T-helper 9 cell (primary cell): ENCODE measurements at places on chromosomes 1 and 21.

- no peak for DNase-seq
These were observed 128.1 kb upstream of the VAMP3 start for GRCh38 chr1:7642781-7643529.

DNA sequence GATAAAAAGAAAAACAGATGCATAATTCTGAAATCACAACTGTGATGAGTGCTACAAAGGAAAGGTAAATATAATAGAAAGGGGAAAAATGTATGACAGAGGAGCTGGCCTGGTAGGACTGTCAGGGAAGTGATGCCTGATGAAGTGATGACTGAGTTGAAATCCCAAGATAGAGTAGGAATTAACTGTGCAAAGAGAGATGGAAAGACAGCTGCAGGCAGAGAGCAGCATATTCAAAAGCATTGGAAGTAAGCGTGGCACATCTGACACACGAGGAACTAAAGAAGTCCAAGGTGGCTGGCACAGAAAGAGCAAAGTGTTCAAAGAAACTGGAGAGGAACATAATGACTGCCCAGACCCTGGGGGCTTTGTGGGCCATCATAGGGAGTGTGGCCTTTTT, 121.6 kb upstream of the C1orf105 start:
- DNase-seq, result no peak

GRCh38 chr1:159854693-159855192, 7.7 kb downstream of the VSIG8 start:
- peak; percentile 44 for DNase-seq

- no peak for DNase-seq
These were observed 113.6 kb upstream of the TIAM1 start for GRCh38 chr21:31457675-31458074.

GRCh38 chr1:183129921-183130690, 56.0 kb upstream of the LAMC2 start:
- DNase-seq, result no peak

- no peak for DNase-seq
These were observed 60.4 kb downstream of the CAPZB start for GRCh38 chr1:19424651-19425570.

- DNase-seq, result no peak
These were observed 18.6 kb downstream of the TAF5L start for GRCh38 chr1:229607370-229607769.

DNA sequence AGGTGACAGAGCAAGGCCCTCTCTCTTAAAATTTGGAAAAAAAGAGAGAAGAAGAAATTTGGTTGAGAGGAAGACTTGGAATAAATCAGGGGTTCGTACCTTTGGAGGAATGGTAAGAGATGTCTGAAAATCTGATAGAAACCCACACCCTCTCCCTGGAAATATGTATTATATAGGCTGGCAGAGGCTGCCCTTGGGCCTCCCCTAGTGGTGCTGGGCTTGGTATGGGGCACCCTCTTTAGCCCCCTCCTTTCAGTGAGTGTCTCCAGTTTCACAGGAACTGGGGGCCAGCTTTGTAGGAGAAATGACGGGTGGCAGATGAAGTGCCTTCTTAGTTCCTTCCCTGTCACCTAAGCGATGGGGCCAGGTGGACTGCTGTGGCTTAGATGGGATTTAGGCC, 82.9 kb upstream of the SLC2A1 start:
- no peak for DNase-seq

- DNase-seq, result no peak
These were observed 132.8 kb downstream of the PTPRC start for GRCh38 chr1:198771563-198772153.

DNA sequence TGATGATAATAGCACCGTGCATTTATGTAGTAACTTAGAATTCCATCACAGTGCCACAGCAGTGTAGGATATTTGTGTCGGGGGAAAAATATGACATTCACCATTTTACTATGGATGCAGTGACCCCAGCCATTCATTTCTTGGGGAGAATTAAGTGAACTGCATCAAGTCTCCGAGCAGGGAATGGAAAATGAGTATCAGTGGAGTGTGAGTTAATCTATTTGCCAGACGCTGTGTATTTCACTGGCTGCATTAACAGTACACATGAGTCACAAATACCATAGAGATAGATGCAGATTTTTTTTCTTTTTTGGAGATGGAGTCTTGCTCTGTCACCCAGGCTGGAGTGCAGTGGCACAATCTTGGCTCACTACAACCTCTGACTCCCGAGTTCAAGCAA, 33.8 kb upstream of the SLC45A1 start:
- DNase-seq, result no peak

- no peak for DNase-seq
These were observed 8.8 kb upstream of the FABP3 start for GRCh38 chr1:31381394-31382294.

DNA sequence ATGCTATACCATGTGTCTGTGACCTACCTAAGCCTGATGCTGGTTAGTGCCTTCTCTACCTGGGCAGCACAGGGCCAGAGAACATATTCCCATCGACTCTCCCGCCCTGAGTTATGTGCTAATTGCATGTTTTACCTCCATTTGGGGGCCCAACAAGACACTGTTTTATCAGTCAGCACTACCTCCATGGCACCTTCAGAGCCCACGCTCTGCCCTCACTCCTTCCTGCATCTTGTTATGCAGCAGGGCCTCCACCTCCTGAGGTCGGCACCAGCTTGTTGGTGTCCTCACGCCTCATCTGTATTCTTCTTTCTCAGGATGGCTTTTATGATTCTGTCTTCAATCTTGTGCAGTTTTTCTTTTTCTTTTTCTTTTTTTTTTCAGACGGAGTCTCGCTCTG, 11.9 kb downstream of the WNT9A start:
- DNase-seq, result no peak

DNA sequence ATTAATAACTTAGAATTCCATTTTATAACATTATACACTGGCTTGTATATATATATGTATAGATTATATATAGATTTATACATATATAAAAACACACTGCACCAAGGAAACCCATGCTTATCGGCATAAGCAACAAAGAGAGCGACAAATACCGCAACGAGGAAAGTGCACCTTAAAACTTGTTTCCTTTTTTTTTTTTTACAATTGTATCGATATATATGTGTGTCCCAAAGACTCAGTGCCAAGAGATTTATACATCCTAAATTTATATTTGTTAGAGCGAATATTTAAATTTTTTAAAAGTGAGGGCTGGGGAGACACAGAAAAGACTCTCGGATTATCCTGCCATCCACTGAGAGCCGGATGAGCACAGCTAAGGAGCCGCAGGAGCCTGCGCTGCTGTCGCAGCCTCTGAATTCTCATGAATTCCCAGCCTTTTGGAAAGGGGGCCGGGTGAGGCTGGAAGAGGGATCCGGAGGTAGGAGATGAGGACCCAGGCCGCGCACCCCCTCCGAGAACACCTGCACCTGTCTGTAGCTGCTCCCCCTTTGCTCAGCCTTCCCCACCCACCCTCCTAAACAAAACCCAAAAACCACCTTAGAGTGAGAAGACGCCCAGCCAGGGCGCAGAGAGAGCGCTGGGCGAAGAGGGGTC, 5.2 kb downstream of the DMRTA2 start:
- DNase-seq, result no peak

DNA sequence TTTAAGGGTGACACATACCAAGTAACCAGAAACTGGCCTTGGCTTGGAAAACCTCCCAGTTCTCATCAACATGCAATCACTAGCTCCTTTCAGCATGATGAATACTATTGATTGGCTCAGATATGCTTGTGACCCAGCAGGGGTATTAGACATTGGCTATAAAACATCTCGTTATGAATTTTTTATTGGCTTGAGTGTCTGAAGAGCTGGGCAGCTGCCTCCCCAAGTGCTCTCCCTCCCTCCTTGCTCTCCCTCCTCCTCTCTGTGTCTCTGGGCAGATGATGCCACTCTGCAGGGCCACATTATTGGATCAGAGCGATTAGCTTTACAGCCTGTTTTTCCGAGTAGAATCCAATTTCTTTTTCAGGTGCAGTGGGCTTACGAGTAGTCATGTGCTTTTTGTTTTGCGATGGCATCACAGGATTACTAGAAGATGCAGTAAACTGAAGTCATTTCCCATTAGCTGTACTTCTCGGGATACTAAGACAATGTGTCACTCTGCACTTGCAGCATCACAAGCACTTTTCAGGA, 79.3 kb upstream of the ATF3 start:
- DNase-seq, result no peak

DNA sequence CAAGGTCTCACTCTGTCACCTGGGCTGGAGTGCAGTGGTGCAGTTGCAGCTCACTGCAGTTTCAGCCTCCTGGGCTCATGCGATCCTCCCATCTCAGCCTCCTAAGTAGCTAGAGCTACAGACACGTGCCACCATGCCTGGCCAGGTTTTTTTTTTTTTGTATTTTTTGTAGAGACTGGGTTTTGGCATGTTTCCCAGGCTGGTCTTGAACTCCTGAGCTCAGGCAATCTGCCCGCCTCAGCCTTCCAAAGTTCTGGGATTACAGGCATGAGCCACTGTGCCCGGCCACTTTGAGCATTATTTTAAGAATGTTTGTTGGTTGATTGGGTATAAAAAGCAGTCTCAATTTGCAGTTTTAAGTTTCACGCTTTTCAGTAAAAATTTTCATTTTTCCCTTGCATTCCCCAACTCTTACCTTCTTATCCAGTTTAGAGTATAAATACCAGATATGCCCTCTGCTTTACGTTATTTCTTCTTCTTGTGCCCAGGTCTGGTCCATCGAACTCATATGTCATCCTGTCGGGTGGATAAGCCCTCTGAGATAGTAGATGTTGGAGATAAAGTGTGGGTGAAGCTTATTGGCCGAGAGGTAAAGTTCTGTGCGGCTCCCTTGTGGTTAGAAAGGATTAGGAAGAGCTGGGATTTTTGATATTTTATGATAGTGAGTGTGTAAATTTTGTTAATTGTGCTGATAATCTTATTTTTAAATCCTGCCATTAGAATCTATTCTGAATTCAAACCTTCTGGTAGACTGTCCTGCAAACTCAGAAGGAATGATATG, 36.0 kb downstream of the FABP3 start:
- DNase-seq, result no peak

- DNase-seq, result no peak
These were observed 58.8 kb upstream of the PRDX6 start for GRCh38 chr1:173418107-173418985.

DNA sequence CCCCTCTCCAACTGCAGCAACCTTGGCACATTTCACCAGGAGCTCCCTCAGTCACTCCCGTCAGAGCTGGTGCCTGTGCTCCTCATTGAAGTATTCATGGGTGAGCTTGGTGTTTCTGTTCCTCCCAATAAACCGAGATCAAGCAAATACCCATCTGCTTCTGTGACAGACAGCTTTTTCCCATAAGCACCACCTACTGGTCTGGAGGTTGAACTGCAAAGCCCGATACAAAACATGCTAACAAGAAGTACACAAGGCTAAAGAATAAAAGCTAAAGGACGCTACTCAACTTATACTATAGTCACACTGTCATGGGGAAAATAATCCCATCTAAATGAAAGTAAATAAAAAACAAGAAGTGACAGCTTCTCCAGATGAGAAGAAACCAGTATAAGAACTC, 111.9 kb upstream of the C21orf91 start:
- no peak for DNase-seq

- DNase-seq, result no peak
These were observed 8.0 kb downstream of the SMAP2 start for GRCh38 chr1:40381268-40382107.

- DNase-seq, result no peak
These were observed 53.6 kb downstream of the FBXO42 start for GRCh38 chr1:16298653-16299052.

DNA sequence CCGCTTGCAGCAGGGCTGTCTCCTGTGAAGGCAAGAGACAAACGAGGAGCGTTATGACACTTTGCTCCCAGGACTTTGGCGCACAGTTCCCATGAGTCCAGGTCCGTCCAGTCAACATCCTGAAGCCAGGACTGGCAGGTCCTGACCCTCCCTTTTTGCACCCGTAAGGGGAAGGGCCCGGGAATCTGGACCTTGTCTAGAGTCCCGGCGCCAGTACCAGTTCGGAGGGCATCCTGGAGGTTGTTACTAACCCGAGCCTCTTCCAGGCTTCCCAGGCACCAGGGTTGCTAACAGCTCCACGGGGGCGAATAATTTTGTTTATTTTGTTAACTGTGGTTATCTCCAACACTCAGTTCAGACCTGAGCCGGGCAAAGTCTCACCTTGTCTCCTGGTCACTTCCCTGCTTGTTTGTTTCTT, 682 bp upstream of the RWDD3 start:
- peak; percentile 2 for DNase-seq

GRCh38 chr1:154609398-154610380, 1.7 kb upstream of the ADAR start:
- DNase-seq, result peak; percentile 23

DNA sequence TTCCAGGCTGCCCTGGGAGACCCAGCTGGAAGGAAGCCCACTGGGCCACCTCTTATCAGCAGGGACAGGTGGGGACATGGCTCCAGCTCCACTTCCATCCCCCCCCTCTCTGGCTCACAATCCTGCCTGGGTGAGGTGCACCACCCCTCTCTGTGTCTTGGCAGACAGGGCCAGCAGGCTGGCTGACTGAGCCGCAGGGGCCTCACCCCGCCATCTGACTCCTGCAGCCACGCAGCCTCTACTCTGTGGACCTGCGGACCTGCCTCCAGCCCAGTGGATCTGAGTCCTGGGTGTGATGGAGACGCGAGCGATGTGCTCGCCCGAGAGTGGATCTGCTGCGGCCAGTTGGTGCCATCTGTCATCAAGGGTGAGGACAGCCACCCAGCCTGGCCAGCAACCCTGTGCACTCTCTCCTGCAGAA, 30.1 kb downstream of the RCC2 start:
- no peak for DNase-seq

GRCh38 chr21:26153758-26154157, 16.8 kb downstream of the APP start:
- DNase-seq, result no peak

DNA sequence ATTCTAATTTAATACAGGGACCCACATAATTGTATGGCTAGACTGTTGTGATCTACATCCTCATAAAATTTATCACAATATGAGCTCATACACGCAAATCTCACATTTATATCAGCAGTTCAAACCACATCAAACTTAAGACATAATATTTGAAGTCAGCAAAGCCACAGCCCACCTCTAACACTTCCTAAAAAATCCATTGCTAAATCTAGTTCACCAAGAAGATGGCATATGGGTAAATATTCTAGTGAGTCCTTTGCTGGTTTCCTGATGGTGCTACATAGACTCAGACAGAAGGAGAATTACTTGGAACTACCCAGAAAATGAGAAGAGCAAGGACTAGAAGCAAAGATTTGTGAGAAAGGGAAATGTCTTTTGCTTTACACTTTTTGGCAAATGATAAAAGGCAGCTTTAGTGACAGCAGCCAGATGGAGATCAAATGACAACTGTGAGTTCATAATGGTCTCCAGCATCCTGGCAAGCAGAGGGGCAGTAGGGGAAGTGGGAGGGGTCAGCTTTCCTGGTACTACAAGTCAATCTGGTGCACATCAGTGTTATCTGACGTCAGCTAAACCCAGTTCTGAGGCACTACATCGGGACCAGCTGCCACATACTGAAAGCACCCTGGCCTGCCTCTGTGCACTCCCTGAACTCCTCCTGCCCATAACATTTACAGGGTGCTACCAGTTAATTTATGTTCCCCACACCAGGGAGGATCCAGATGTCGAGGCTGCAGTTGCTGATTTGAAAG, 10.6 kb upstream of the GADD45A start:
- peak; percentile 11 for DNase-seq
